ENCODE measurements at places on chromosomes 1 and 21.

GRCh38 chr1:110465038-110465813 is 14.3 kb downstream of the PROK1 start:
- DNase-seq: no peak

DNA sequence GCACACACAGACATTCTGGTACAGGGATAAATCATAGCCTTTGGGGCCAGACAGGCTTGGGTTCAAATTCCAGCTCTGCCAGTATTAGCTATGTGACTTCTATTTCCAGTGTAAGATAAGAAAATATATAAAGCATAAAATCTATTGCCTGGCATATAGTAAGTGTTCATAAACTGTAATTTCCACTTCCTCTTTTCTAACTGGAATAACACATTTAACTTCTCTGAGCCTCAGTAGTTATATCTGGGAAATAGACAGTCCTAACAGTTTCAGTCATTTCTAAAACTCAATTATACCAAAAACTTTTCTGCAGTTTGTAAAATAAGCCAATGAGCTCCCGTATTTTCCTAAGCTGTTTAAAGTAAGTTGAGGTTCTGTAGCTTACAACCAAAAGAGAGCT is 351.4 kb downstream of the ZNF326 start:
- no peak for DNase-seq

GRCh38 chr1:107003972-107004371 is 52.5 kb upstream of the PRMT6 start:
- no peak for DNase-seq

GRCh38 chr21:45699966-45700365 is 56.4 kb downstream of the PCBP3 start:
- DNase-seq: no peak

DNA sequence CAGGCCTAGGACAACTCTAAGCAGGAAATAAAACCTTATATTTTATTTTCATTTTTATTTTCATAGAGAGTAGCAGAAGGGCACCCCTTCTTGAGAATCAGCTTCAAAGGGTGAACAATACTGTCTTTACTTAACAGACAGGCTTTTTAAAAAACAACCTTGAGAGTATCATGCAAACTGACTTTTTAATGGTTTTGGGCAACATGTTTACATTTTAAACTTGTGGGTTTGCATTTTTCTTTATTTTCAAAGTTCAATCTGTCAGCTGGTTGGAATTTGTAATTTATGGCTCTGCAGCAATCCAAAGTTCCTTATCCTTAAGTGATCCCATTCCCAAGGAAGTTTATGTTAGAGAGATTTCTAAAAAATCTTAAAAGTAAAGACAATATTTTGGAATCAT is 392.3 kb upstream of the ADAMTS5 start:
- DNase-seq: no peak

GRCh38 chr21:34924771-34925419 is 124.2 kb downstream of the RUNX1 start:
- no peak for DNase-seq

DNA sequence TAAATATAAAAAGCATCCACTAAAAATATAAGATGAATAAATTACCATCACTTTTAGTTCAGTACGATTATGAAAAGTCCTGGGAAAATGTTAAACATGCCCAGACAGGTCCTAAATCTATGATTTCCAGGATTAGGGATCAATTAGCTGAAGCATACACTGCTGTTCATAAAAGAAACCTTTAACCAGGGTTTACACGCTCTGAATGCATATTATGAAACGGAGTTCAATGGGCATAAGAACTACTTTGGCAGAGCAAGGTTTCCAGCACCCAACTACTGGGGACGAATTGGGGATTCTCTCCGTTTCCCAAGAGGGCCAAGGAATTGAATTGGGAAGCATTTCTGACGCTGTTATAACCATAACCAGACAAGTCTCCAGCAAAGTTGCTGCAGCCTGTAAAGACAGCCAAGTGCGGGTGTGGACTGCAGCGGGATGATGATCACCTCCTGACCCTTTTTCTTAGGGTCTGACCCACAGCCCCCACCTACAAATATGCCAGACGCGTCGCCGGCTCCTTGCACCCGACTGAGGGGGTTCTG is 1.6 kb downstream of the SLC30A1 start:
- DNase-seq: peak; percentile 14

DNA sequence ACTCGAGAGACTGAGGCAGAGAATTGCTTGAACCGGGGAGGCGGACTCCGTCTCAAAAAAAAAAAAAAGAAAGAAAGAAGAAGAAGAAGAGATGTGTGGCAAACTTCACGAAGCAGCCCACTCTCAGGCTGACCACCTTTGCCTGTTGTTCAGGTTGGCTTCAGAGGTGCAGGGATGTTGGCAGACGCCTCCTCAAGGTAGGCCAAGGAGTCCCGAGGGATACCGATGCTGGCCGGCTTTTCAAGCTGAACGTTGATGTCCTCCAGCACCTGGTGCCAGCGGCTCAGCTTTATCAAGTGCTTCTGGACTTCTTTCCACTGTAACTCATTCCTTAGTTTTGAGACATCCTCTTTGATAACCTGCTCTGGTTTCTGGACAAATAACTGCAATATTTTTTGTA is 243.8 kb upstream of the ADGRL2 start:
- DNase-seq: no peak

- DNase-seq: no peak
Observed at GRCh38 chr1:30768159-30768829, 10.7 kb upstream of the LAPTM5 start.

GRCh38 chr1:86542631-86543030 is 4.2 kb upstream of the CLCA4 start:
- DNase-seq: no peak

DNA sequence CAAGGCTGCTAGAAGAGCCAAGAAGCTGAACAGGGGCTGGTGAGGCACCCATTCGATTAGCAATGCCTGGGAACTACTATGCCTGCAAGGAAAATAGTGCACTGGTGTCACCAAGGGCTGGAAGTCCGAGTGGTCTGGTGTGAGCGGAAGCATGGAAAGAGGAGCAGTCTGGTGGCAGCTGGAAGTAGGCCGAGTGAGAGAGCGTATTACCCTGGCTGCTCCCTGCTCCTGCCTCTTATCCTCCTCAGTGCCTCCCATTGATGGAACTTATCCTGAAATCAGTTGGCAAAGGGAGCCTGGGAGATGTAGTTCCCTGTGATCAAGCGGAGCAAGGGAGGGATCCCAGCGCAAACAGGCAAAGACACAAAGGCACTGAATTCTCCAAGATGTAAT is 9.6 kb downstream of the SMAP2 start:
- no peak for DNase-seq

DNA sequence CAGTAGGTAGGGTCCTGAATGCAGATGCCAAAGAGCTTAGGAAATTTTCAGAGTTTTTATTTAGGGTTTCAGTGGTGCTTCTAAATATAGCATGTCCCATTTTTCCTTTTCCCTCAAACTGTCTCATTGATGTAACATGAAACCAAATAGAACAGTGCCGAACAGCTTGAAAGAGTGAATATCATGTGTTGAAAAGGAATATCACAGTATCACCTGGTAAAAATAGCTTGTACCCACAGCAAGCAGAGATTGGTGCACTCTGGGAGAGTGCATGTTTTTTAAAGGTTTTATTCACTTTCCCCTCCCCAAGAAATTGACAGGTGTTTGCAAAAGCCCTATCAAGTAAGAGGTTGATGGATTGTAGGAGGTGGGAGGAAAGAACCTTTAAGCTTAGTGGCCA is 41.9 kb upstream of the ELAVL4 start:
- no peak for DNase-seq

- no peak for DNase-seq
Observed at GRCh38 chr1:195238313-195238712, 1369.9 kb downstream of the KCNT2 start.

DNA sequence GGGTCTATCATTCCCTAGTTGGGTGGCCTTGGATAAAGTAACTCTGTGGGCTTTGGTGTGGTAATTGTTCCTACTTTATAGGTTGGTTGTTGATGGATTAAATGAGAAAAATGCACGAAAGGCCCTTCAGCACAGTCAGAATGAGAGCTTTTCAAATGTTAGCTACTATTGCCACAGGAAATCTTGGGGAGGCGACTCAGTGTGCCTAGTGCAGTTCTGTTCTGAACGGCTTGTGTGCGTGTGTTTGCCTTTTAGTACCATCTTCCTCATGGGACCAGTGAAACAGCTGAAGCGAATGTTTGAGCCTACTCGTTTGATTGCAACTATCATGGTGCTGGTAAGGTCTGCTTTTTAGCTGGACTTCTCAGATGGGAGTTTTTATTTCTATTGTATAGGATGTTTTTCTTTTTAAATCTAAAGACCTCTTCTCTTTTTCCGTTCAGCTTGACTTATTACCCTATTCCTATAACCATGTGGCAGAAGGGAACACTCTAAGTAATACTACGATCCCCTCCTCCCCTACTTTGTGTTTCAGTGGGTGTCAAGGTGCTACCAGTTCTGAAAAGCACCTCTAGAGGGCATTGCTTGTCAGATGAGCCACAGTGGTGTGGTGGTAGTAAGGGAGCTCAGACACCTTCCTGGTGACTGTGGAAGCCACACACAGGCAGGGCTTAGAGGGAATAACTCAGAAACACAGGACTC is 9.2 kb downstream of the SFT2D2 start:
- peak; percentile 13 for DNase-seq

- DNase-seq: no peak
Observed at GRCh38 chr1:230337266-230337665, 88.9 kb downstream of the PGBD5 start.

DNA sequence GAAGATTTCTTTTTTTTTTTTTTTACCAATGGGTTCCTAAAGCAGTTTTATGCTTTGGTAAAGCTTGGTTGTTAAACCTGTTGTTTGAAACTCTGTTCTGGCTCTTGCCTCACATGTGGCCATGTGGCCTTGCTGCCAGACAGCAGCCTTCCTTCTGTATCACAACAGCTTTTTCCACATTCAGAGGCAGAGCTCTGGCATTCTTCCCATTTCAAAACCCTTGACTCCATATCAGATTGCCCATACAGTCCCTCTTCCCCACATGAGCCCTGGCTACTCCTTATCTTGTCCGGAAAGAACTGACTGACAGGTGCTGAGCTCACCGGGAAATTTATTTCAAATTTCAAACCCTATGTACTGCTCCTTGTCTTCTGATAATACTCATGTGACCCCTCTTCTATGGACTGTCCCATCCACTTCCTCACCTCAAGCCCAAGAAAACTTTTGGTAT is 38.5 kb upstream of the LAX1 start:
- DNase-seq: peak; percentile 7

DNA sequence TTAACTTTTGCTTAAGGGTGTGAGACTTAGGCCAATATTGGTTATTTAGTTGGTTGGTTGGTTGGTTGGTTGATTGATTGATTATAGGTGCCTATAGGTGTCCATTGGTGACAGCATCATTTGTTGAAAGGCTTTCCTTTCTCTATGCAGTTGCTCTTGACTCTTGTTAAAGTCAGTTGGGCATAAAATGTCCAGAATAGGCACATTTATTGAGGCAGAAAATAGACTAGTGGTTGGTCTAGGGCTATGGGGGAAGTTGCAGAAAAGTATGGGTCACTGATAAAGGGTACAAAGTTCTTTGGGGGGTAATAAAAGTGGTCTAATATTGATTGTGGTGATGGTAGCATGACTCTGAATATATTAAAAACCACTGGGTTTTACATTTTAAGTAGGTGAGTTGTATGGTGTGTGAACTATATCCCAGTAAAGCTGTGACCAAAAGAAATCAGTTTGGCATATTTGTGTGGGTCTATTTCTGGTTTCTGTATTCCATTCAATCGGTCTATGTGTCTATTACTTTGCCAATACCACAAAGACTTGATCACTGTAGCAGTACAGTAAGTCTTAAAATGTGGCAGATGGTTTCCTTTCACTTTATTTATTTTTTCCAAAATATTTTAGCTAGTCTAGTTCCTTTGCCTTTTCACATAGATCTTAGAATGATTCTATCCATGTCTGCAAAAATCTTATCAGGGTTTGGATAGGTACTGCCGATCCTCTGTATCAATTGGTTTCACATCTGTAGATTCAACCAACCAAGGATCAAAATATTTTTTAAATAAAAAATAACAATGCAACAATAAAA is 63.0 kb downstream of the ATP1A1 start:
- no peak for DNase-seq

DNA sequence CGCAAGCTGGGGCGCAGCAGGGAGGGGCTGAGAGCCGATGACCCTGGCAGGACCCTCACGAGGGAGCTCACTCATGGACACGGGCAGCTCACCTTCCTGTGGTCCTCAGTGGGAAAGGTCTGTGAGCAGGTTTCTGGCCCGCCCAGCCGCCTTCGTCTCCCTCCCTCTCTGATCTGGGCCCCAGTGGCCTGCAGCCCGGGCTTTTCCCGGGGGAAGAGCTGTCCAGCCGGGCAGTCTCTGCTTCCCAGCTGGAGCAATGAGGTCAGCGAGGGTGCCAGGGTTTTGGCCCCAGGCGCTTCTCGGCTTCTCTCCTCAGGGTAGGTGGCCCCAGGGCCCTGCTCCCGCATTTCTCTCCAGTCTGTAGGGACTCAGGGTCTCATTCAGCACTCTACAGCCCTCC is 22.2 kb upstream of the ARHGEF16 start:
- no peak for DNase-seq

GRCh38 chr1:182389619-182390047 is 2.0 kb downstream of the GLUL start:
- DNase-seq: no peak

GRCh38 chr1:7371926-7372325 is 399.2 kb upstream of the VAMP3 start:
- no peak for DNase-seq

DNA sequence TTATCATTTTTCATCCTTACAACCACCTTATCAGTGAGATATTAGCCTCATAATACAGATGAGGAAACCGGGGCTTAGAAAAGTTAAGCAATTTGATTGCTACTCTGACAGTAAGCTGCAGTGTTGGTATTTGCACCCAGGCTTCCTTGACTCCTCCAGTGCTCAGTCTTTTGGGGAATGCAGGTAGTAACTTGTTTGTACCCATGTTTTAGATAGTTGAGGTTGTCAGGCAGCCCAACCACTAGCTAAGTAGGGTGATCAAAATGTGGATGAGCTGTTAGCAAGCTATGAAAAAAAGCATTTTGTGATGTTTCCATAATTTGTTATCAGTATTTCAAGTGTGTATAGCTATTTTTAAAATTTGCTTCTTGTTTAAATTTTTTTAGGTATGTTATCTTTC is 80.8 kb downstream of the SASS6 start:
- no peak for DNase-seq

DNA sequence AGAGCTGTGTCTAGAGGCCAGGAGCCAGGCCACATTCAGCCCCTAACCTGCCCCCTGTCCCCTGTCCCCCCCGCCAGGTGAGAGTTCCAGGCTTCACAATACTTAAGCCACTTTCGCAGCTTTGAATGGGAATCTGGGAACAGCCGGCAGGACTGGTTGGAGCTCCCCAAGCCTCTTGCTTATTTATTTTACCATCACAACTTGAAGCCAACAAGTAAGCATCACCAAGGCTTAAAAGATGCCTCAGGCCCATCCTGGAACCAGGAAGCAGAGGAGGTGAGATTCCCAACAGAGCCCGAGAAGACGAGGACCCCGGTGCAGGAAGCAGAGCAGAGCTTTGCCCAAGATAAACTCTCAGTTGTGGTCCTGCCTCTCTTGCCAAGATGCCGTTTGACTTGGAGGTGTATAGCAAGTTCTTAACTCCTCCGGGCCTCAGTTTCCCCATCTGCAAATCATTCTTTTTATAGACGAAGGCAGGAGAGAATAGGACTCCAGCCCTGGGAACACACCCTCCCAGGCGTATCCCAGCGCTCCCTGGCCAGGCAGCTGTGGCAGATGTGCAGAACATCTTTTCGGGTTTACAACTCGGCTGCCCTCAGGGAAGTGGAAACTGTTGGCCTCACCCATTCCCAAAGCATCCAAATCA is 66.8 kb upstream of the SLC25A33 start:
- no peak for DNase-seq
